Amniotic epithelial cell (primary cell): ENCODE measurements at places on chromosomes 5 and 9.

- DNase-seq, result no peak
Measured at GRCh38 chr5:11719888-11720481, 184.3 kb downstream of the CTNND2 start.

GRCh38 chr9:91346644-91347043, 15.1 kb downstream of the AUH start:
- DNase-seq, result no peak

DNA sequence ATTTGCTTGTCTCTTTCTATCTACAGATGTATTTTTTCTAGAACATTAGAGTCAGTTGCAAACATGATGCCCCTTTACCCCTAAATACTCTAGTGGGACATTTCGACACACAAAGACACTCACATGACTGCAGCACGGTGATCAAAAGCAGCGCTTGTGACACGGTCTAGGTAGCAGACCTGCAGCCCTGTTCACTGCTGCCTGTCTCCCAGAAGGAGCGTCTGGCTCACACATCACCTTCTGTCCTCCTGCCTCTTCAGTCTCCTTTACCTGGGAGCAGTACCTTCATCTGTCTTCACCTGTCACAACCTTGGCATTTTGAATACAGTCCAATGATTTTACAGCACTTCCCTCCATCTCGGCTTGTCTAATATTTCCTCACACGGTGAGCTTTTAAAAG, 51.9 kb upstream of the SH3PXD2B start:
- DNase-seq, result no peak

DNA sequence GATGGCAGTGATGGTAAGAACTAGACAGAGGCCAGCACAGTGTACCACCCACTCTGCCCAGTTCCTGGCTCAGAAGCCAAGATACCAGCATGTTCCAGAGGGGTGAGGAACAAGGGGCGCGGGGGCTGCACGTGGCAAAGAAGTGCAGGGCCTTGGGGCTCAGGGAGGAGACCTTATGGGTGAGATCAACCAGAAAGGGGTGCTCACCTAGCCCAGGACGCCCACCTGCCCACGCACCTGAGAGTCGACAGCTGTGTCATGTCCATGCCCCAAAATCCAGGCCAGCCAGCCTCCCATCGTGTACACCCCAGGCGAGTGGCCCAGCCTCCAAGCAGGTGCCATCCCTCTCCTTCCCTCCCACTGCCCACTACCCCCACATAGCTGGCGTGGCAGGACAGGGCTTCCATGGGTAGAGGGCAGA, 34.9 kb downstream of the BICD2 start:
- no peak for DNase-seq

GRCh38 chr9:77807281-77807683, 159.2 kb upstream of the GNA14 start:
- DNase-seq, result peak; percentile 97

DNA sequence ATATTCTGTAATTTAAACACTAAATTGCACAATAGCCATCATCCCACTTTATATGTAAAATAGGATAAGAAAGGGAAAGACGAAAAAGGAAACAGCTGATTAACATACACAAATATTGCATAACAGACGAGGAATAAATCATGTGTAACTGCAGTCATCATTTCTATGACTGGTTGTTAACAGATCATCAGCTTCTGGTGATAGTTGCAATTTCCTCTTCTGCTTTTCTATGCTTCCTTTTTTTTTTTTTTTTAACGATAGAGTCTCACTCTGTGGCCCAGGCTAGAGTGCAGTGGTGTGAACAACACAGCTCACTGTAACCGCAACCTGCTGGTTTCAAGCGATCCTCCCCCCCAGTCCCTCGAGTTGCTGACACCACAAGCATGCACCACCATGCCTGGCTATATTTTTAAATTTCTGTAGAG, 22.5 kb upstream of the JAKMIP2 start:
- peak; percentile 14 for DNase-seq

- peak; percentile 16 for DNase-seq
Measured at GRCh38 chr5:131377785-131378325, 114.0 kb downstream of the CDC42SE2 start.

DNA sequence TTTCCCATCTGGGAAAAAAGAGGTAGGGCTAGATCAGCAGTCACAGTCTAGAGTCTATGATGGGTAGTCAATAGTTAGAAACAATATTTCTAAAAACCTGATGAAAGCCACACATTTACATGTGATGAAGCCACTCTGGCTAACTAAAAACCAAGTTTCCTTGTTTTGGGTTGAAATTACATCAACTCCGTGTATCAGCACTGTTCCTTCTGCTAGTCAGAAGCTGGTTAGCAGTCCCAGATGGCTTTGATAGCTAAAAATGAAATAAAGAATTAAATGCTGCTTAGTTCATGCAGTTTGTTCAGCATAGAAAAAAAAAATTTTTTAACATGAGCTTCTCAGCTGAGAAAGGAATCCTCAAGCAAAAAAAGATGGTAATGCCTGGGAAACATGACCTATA, 136.7 kb downstream of the FAM114A2 start:
- no peak for DNase-seq

DNA sequence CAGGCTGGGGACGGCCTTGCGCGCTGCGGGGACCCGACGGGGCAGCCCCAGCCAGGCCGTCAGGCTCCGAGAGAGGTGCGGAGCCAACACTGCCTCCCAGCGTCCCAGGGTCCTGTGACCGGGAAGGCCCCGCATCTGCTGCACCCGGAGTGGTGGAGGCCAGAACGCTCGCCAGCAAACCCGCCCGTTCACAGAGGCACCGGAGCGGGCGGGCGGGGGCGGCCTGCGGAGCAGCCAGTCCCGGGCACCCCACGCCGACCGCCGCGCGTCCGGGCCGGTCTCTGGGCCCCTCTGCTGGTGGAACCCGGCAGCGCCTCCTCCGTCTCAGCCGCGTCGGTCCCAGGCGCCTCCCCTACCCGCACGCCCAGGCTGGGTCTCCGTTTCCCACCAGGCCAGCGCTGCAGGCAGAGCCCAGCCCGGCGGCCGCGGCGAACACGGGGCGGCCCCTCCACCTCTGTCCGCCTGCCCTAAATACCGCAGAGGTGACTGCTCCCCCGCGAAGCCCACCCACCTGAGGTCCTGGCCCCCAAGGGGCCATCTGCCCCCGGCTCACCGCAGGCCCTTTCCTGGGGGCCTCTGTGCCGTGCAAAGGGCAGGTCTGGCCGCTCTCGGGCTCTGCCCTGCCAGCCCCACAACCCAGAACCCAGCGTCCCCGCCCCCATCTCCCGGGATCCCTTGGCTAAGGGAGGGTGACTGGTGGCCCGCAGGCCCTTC, 15.9 kb downstream of the EXD3 start:
- DNase-seq, result peak; percentile 49

DNA sequence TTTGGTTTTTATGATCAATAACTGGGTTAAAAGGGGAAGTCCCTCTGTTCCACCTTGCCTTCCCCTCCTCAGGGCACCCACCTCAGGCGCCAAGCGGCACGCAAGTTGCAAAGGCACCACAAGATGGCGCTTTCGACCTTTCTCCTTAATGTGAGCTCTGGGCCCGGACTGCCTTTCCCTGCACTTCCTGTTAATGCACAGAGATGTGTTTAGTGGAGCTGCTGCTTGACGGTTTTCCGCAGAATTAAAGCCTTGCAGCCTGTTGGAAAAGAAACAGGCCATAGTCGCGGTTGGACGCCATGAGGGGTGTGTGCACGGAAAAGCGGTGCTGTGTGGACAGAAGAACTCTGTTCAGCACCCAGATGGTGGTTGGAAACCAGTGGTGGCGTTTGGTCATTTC, 17.9 kb downstream of the CXCL14 start:
- peak; percentile 55 for DNase-seq

- no peak for DNase-seq
Measured at GRCh38 chr9:77714077-77714549, 66.0 kb upstream of the GNA14 start.

DNA sequence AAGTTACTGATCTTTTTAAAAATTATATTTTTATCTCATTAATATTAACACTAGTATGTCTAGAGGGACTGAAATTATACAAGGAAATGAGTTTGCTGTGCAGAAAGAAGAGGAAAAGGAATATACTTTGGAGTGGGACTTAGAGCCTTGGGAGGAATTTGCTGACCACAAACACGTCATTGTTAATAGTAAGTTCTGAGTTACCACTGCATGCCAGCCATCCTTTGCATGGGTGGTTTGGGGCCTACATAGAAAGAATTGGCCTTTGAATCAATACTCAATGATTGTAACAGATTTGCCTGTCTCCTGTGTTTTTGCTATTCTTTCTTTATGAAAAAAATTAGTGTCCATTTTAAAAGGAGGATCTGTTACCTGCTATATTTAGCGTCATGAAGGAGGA, 232.6 kb upstream of the TNC start:
- no peak for DNase-seq

DNA sequence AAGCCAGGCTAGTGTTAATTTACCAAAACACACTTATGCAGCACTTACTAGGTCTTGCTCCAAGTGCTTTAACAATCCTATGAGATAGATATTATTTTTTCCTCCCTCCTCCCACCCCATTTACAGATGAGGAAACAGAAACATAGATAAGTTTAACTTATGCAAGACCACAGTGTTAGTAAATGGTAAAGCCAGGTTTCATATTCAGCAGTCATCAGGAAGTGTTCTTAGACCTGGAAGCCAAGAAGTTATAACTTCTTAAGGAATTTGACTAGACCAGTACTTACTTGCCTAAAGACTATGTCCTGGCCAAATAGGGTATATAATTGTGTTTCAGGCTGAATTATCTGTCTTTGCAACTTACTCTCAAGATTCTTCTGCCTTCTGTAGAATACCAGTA, 15.9 kb downstream of the ABHD17B start:
- peak; percentile 52 for DNase-seq

DNA sequence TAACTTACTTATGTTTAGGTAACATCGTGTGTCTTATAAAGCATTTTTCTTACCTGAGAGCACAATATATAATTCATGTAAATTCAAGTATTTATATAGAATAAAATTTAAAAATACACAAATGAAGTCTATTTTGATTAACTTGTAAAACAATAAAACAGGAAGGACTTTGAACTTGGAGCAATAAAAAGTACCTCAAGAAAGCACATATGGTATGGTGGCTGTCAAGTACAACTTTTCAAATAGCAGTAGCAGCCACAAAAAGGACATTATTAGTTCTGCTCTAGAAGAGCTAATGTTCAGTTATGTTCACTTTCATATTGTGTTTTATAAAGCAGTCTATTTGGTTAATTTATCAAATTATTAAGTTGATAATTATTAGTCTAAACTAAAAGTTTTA, 31.4 kb downstream of the SLF1 start:
- no peak for DNase-seq

- DNase-seq, result no peak
Measured at GRCh38 chr5:58183078-58183785, 276.7 kb downstream of the PLK2 start.

GRCh38 chr9:135830496-135830895, 76.8 kb downstream of the CAMSAP1 start:
- DNase-seq, result peak; percentile 22

- peak; percentile 32 for DNase-seq
Measured at GRCh38 chr9:96674906-96675538, 19.9 kb upstream of the PRXL2C start.

- DNase-seq, result peak; percentile 57
Measured at GRCh38 chr5:95892784-95893354, 68.8 kb downstream of the ELL2 start.

DNA sequence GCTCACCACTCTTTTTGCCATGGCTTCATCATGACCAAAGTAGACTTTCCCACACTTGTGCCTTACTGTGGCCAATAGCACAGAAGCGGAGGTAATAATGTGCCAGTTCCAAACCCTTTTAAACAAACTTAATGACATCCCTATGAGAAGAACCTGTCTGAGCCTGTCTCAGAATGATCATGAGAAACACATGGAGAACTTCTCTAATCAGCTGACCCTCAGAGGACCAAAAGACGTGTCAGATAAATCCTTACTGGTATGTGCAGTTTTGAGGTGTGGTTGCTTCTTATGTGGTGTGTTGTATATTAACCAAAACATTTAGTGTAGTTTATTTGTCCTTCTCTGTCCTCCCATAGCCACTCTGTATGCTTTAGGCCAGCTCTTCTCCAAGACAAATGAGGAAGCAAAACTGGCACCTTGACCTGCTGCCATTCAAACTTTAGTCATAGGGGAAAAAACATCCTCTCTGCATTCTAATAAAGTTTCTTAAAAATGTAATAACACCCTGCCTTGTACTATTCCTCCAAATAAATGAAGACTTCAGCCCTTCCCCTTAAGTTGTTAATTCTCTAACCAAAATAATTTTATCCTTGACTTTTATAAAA, 168.9 kb downstream of the MUSK start:
- no peak for DNase-seq

- no peak for DNase-seq
Measured at GRCh38 chr9:113589407-113589806, 125.9 kb downstream of the RGS3 start.

GRCh38 chr9:109811876-109812275, 31.9 kb downstream of the PALM2AKAP2 start:
- no peak for DNase-seq

DNA sequence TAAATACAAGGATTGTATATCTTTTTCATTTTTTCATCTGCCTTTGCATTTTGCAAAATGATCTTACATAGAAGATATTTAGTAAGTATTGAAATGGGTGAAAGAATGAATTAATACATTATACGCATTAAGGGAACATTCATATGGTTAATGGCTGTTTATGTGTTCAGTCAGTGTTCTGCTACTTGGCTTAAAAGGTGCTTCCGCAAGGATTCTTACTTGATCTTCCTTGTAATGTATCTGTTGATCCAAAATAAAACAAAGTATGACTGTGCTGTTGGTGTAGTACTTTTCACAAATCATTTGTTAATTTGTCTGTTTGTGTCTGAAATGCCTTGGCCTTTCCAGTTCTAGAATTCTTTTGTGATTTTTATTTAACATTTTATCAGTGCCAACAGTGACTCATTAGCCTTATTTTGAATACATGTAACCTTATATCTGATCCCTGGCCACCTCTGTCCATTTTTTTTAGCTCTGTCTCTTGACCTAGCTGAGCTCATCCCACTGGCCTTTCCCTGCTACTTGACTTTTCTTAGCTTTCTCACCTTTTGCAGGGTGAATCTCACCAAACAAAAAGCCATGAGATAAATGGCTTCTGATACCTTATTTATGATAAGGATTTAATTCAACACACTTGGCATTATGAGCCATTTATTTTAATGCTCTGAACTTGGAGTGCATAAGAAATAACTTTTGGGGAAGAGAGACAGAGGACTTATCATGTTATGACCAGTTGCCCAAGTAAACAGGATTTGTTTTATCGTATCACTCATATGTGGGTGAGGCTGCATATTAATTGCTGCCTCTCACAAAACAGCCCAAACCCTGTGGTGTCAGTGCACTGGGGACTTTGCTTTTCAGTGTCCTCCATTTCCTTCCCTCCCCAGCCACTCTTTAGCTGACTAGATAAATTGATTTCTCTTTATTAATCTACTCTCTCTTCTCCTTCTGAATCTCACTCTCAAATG, 340.3 kb downstream of the KDM4C start:
- peak; percentile 47 for DNase-seq
